Epithelial cell of proximal tubule (primary cell): ENCODE measurements at places on chromosomes 1 and 21.

DNA sequence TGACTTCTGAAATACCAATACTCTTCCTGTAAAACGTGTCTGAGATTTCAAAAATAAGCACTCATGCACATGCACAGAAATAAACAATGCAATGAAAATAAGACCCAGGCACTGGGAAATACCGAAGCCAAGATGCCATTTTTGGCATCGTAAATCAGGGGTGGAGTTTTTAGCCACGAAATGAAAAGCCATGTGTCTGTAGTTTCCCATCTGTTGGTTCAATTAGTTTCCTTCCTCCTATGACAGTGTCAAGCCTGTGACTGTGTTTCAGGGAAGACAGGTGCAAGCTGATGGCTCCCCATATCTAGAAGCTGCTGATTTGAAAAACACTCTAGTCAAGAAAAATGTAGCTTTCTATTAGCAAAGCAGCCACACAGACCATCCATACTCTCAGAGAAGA, 480.4 kb upstream of the CAMK1G start:
- DNase-seq, result no peak

GRCh38 chr1:115973154-115973553, 3.2 kb upstream of the SLC22A15 start:
- no peak for DNase-seq

DNA sequence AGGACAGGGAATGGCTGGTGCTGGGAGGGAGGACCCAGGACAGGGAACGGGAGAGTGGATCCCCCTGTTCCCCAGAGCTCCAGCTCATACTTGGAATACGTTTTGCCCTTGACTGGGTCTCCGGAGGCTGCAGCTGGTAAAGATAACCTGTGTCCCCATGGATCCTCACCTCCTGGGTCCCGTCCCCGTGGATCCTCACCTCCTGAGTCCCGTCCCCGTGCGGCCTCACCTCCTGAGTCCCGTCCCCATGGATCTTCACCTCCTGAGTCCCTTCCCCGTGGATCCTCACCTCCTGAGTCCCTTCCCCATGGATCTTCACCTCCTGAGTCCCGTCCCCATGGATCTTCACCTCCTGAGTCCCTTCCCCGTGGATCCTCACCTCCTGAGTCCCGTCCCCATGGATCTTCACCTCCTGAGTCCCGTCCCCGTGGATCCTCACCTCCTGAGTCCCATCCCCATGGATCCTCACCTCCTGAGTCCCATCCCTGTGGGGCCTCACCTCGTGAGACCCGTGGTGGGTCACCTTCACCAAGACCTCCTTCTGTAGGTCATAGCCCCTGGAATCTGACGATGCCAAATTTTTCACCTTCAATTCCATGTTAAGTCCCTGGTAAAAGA, 61.4 kb downstream of the SCCPDH start:
- DNase-seq, result no peak

- no peak for DNase-seq
Observed at GRCh38 chr1:51664421-51665240, 47.7 kb downstream of the OSBPL9 start.

DNA sequence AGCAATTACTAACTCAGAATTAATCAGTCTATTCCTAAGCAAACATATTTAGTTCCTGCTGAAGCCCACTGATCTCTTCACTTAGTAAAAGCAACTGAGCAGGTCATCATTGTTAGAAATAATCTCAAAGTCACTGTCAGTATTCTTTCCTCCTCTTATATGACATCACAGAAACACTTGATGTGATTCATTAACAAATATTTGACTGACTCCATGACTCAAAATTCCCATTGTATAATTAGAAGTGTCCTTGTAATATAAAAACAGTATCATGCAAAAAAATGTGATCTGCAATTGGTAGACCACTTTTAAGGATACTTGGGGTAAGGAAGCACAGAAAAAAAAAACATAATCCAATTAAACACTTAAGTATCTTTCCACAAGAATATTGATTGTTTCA, 194.4 kb downstream of the DPYD start:
- DNase-seq, result peak; percentile 15
